ENCODE measurements at places on chromosomes 6 and 20.

DNA sequence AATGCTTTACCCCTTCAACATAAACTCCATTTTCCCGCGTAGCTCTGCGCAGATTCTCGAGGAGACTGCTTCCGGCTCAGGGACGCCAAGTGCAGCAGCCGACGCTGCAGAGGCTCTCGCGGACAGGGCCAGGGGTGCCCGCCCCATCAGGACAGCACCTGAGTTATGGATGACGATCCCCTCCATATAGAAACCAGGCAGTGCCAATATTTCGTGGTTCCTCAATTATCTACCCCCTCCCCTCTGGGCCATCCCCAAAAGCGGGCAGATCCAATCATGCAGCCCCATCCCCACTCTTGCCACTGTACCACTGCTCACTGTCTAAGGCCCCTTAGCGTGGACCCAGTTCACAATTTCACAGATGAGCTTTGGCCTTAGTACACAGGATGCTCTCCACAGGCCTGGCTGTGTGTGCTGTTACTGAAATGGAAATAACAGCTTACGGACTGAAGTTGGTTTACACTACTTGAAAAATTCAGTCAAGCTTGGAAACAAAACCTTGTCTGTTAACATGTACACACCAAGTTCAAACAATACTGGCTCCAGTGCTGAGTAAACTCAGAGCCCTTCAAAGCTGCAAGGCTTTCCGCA, 74.5 kb downstream of the DACT2 start:
- no peak for DNase-seq

GRCh38 chr6:66226109-66226508, 519.1 kb upstream of the EYS start:
- no peak for DNase-seq

DNA sequence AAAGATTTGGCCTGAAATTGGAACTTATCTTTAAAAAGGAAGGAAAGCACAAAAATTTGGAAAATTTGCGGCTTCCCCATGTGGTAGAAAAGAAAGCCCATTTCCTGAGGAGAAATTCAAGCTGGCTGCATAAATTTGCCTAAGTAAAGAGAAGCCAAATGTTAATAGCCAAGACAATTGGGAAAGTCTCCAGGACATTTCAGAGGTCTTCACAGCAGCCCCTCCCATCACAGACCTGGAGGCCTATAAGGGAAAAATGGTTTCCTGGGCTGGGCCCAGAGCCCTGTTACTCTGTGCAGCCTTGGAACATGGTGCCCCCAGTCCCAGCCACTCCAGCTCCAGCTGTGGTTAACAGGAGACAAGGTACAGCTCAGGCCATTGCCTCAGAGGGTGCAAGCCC, 736.5 kb downstream of the HACE1 start:
- DNase-seq: no peak

GRCh38 chr20:62209850-62210495, 10.1 kb downstream of the HRH3 start:
- no peak for DNase-seq

DNA sequence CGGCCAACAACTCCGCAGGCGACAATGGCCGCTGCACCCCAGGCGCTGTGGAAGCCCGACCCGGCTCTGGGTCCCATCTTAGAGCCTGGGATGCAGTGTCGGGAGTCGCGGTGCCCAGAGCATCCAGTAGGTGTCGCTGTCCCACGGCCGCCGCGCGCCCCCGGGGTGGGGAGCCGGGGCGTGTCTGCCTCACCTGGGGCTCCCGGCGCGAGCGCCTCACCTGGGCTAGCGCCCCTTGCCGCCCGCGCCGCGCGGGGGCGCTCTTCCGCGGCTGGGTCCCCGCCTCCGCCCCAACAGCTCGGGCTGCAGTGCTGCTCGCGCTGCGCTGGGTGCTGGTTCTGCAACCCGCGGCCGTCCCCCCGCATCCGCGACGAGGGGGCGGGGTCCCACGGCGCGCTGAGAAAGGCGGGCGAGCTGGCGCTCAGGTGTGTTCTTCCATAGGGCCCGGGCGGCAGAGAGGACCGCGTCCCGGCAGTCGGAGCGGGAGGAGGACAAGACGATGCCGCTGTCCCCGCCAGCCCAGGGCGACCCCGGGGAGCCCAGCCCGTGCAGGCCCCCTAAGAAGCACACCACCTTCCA, at the start of gene CRYBG1:
Gene CRYBG1, plus strand, starts transcription at position 308 of the 579 bp plus-strand sequence. Its CDS starts 192 bp downstream, at position 500.
- DNase-seq: peak; percentile 65

DNA sequence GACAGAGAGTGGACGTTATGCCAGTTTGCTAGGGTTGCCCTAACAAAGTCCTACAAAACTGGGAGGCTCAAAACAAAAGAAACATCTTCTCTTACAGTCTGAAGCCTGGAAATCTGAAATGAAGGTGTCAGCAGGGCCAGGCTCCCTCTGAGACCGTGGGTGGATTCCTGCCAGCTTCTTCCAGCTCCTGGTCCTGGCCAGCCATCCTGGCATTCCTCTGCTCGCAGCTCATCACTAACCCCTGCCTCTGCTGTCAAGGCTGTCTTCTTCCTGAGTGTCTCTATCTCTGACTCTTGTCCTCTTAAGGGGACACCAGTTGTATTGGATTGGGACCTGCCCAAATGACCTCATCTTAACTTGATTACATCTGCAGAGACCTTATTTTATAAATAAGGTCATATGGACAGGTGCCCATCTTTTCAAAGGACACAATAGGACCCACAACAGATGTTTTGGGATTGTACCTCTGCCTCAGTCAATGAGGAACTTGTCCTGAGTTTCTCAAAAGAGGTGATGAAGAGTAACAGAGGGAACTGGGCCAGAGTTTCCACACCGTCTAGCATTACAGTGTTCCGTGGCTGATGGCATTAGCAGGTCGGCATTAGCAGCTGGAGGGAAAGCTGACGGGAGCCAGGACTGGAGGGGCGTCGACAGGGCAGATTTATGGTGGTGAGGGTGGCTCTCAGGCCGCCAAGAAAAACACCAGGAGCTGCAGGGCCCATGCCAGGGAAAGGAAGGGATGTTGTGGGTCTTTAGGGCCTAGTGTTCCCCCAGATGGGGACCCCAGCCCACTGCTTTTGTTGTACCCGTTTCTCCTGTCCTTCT, 157.3 kb downstream of the TBXT start:
- DNase-seq: no peak

GRCh38 chr6:111602481-111603011, 3.1 kb downstream of the TRAF3IP2 start:
- DNase-seq: no peak

DNA sequence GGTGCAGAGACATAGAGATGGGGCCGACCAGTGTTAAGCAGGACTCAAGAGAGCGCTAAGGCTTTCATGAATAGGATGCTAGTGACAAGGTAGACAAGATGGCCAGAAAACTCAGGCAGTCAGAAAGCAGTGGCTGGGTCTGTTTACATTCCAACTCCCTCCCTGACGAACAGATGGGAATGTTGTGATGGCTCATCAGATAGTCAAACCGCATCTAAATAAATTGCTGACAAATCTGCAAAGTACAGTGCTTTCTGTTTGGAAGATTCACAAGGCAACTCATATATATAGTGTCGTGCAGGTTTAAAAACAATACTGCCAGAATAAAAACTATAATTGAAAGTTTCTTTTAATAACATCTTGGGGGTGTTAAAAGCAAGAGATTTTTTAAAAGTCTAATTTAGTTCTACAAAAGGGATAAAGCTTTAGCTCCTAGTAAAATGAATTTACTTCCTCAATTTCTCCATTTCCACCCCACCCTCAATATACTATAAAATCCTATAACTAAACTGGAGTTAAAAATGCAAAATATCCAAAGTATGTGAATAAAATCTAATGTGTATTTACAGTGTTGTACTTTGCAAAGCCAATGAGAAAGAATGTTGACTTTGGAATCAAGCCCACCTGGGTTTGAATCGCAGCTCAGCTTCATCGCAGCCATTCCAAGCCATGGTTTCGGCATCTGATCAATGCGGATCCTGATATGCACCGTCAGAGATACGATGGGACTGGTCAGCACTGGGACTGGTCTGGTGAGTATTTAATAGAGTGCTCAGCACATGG, 247.3 kb upstream of the PDE10A start:
- no peak for DNase-seq

GRCh38 chr6:4349323-4349722, 213.9 kb upstream of the ECI2 start:
- no peak for DNase-seq
